ENCODE measurements at places on chromosomes 16 and 17.

- no peak for DNase-seq
These were observed 113.2 kb downstream of the SPECC1 start for GRCh38 chr17:20122254-20122879.

DNA sequence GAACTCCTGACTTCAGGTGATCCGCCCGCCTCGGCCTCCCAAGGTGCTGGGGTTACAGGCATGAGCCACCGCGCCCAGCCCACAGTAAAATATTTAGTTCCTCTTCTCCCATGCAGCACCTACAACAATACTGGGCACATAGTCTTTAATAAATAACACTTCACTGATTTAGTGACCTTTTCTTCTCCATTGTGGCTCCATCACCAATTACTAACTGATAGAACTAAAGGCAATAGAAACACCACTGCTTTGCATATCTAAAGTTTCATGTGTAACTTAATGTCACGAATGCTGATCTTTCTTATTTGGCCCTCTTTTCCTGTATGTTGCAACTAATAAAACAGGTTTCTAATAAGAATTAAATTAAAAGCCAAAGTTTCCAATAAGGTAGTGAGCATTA lies 38.9 kb downstream of the TRIM37 start:
- no peak for DNase-seq

- DNase-seq, result no peak
These were observed 41.2 kb upstream of the NDRG4 start for GRCh38 chr16:58458606-58459343.

GRCh38 chr17:42392692-42393415 lies 4.6 kb upstream of the STAT3 start:
- no peak for DNase-seq

GRCh38 chr16:83458612-83459011 lies 349.2 kb upstream of the HSBP1 start:
- DNase-seq, result no peak

DNA sequence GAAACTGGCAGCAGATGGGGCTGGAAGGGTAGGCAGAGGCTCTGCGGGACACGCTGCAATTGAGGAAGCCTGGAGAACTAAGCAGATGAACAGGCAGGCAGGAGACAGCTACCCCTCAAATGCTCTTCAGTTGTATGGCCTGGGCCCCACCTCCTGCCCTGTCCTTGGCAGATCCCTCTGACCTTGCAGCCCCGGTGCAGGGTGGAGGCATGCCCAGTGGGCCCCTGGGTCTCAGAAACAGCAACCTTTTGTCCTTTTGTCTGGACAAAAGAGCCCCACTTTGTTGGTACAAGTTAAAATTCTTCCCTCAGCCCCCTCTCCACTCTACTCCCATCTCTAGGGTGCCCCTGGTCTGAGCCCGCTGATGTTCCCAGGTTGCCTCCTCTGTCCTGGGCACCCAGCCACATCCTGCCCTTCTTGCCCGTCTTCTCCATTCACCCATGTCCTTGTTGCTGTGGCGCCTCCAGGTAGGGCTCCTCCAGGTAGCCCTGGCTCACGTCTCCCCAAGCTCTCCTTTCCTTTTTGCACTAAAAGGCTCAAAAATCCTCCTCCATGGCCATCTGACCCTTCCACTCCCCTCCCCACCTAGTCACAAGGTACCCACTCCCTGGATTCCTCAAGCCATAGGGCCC lies 136.8 kb downstream of the CLEC16A start:
- no peak for DNase-seq
